Activated naive CD8-positive, alpha-beta T cell treated with anti-CD3 and anti-CD28 coated beads for 36 hours (primary cell): ENCODE measurements at places on chromosomes 7 and 10.

DNA sequence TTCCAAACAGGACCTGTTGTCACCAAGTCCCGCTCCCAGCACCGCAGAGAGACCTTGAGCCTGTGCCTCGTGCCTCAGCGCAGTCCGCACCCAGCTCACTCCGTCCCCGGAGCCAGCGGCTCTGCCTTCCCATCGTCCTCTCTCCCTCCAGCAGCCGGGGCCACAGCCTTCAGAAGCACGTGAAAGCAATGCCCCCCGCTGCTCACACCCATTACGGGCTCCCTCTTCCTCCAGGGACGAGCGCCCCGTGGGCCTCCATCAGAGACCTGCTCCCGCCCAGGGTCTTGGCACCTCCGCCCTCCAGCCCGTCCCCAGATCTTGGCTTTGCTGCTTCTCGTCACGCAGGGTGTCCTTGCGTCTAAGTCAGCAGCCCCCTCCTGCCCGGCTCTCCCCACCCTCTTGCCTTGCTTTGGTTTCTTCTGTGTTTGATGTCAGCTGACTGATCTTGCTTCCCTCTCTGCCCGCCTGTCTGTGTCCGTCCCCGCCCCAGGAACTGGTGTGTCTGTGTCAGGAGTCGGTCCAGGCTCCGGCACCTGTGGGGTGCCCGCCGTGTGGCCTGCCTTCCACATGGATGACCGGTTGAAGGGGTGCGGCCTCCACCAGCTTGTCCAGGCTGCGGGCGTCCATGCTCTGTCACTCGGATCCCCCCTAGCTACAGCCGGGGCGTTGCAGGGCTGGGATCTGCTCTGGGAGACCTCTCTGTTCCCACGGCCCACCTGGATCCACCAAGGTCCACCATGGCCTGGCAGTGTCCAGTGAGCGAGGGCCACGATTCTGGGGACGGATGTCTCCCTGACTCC is 61.9 kb downstream of the FOXL3 start:
- H3K36me3 ChIP-seq, result peaks cover 9% of the 10 kb centered on the region
- peak; percentile 57 for DNase-seq
- H3K27ac ChIP-seq, result no peak overlapping the region
- peaks cover 10% of the 10 kb centered on the region for H3K4me1 ChIP-seq

- no peak for DNase-seq
- H3K4me1 ChIP-seq, result no peaks in the 10 kb centered on the region
- no peak overlapping the region for H3K4me3 ChIP-seq
Measured at GRCh38 chr7:95874541-95875265, 102.3 kb downstream of the DYNC1I1 start.

- no peaks in the 10 kb centered on the region for H3K36me3 ChIP-seq
- no peak overlapping the region for H3K27ac ChIP-seq
- H3K4me1 ChIP-seq, result no peaks in the 10 kb centered on the region
- DNase-seq, result no peak
- peaks cover 5% of the 10 kb centered on the region for H3K27me3 ChIP-seq
- no peak overlapping the region for H3K4me3 ChIP-seq
Measured at GRCh38 chr7:34756691-34757090, 98.7 kb downstream of the NPSR1 start.

- peaks cover 46% of the 10 kb centered on the region for H3K4me1 ChIP-seq
- H3K36me3 ChIP-seq, result peaks cover 12% of the 10 kb centered on the region
- H3K27me3 ChIP-seq, result no peaks in the 10 kb centered on the region
Measured at GRCh38 chr7:134639683-134640279, 6.9 kb upstream of the BPGM start.

DNA sequence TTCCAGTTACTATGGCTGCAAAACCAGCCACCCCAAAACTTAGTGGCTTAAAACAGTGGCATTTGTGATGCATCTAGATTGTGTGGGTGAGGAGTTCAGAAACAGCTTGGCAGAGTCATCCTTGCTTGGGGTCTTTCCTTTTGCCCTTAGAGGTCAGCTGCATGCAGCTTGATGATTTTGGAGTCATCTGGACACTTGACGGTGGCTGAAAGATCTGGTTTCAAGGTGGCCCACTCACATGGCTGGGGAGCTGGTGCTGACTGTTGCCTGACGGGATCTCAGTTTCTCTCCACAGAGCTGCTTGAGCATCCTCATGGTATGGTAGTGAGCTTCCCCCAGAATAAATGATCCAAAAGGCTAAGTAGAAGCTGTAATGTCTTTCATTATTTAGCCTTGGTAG is 191.3 kb upstream of the GALNT17 start:
- H3K27me3 ChIP-seq, result no peaks in the 10 kb centered on the region
- no peaks in the 10 kb centered on the region for H3K4me1 ChIP-seq
- H3K27ac ChIP-seq, result no peak overlapping the region
- H3K4me3 ChIP-seq, result no peak overlapping the region

GRCh38 chr10:119455609-119456434 is 86.7 kb downstream of the RGS10 start:
- H3K4me1 ChIP-seq, result no peaks in the 10 kb centered on the region
- no peaks in the 10 kb centered on the region for H3K27me3 ChIP-seq
- H3K36me3 ChIP-seq, result peaks cover 2% of the 10 kb centered on the region
- H3K27ac ChIP-seq, result no peak overlapping the region
- no peak overlapping the region for H3K4me3 ChIP-seq
- DNase-seq, result no peak

DNA sequence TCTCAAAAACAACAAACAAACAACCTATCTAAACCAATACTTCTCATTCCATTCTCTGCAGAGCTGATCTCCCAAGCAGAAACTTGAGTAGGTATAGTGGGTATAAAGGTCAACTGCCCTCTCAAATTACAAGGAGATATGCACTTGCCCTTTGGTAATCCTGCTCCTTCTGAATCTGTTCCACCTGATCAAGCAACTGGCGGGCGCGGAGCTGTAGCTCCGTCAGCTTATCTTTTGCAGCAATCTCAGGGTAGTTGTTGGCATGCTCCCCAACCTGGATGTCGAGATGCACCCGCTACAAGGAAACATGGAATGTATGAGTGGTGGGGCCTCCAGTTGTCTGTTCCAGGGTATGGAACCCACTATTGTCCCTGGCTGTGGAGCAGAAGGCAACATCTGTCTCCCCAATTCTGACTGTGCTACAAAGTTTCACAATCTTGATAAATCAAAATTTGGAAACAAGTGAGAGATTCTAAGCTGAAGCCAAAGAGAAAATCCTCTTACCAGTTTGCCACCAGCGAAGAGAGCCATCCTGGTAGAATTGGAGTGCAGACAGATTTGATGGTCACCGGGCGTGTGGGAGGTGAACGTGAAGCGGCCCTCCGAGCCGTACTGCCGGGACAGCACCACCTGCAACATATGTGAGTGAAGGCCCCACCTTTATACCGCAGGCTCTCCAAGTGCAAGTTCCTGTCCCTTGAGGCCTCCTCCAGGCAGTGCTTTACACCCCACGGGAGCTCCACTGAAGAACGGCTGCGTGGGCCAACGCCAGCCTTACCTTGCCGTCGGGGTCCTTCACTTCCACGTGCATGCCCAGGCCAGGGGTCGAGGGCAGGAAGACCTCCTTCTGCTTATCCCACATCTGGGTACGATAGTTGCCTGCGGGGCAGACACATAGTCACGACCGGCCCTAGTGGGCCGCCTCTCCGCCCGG is 819 bp downstream of the TMED4 start:
- peak; percentile 53 for DNase-seq
- H3K4me3 ChIP-seq, result peak overlapping the region; percentile 92
- H3K27ac ChIP-seq, result peak overlapping the region; percentile 90
- peaks cover 30% of the 10 kb centered on the region for H3K4me1 ChIP-seq

- no peaks in the 10 kb centered on the region for H3K4me1 ChIP-seq
- DNase-seq, result no peak
- no peak overlapping the region for H3K4me3 ChIP-seq
Measured at GRCh38 chr10:120598386-120598785, 141.4 kb downstream of the PLPP4 start.

GRCh38 chr10:33981301-33981700 is 646.8 kb upstream of the NRP1 start:
- H3K36me3 ChIP-seq, result no peaks in the 10 kb centered on the region
- no peaks in the 10 kb centered on the region for H3K27me3 ChIP-seq
- no peak overlapping the region for H3K4me3 ChIP-seq
- no peak for DNase-seq
- H3K27ac ChIP-seq, result no peak overlapping the region

- no peak overlapping the region for H3K27ac ChIP-seq
- H3K27me3 ChIP-seq, result peaks cover 3% of the 10 kb centered on the region
- no peak for DNase-seq
- peaks cover 42% of the 10 kb centered on the region for H3K4me1 ChIP-seq
- H3K4me3 ChIP-seq, result peak overlapping the region; percentile 87
- H3K36me3 ChIP-seq, result peaks cover 24% of the 10 kb centered on the region
Measured at GRCh38 chr7:135975166-135975565, 2.0 kb downstream of the MTPN start.
